Right renal pelvis (tissue), 4 donors: ENCODE measurements at places on chromosomes 1 and 21. TPM values are rescaled to one million over a fixed set of nuclear protein-coding genes. Genes with fewer than 3 reads are reported as not detected.

- no peak for DNase-seq
Observed at GRCh38 chr1:211118407-211119102, 15.4 kb downstream of the KCNH1 start.

GRCh38 chr1:15411593-15412137 lies 2.0 kb downstream of the EFHD2 start:
- DNase-seq: no peak

DNA sequence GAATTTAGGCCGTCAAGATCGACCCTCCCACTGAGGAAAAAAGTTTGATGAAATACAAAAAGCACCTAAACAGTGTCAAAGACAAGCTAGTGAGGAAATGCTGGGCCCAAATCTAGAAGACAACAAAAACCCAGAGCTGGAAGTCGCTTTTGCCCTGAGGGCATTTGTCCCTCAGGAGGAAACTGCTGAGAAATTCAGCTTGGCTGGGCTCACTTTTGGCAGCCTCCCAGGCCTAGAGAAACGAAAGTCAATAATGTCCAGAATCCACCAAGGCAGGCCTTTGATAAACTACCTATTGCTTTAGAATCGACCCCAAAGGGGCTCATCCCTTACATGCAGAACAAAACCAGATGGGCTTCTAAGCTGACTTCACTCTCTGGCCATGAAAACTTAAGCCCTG lies 38.9 kb downstream of the SYT2 start:
- no peak for DNase-seq

DNA sequence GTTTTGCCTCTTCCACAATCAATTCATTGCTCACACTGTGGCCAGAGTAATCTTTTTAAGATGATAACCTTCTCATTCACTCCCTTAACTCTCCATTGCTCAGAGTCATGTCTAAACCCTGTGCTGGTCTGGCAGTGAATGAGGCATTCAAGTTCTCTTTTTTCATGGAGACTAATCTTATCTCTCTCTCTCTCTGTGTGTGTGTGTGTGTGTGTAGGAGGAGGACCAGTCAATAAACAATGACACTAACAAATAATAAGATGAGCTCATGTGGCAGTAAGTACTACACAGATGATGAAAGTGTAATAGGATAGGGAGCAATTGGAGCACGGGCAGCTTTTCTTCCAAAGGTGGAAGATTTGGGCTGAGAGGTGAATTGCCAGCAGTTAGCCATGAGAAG lies 122.0 kb upstream of the B3GALT2 start:
- DNase-seq: no peak

DNA sequence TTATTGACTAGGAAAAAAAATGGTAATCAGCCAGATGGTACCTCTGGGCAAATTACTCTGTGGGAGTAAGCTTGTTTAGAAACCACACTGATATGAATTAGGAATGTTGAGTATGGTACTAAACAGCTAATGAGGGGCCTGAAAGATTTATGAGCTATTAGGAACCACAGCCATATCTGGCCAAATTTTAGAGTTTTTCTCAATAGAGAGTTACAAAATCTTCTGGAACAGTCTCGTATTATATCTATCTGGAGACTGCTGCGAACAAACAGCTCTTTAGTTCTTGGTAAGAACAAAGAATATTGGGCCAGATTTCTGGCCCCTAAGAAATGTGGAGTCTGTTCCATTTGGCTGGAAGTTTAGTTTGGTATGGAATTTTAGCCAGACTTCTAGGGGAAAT lies 4.9 kb upstream of the PODN start:
- DNase-seq: no peak

DNA sequence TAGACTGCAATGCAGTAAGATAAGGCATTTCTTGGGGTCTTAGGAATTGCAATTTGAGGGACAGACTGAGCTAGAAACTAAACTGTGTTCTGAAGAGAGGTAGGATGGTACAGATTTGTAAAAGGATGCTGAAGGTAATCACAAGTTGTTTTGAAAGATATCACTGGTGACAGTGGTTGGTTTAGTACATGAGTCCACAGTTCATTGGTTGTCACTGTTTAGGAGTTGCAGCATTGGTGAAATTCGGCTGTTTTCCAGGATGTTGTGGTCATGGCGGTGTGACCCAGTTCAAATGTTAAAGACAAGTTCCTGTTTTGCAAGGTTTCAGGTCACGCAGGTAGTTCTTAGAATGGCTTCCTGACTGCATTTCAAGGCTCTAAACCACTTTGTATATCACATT lies 292.8 kb upstream of the B3GALT2 start:
- no peak for DNase-seq

DNA sequence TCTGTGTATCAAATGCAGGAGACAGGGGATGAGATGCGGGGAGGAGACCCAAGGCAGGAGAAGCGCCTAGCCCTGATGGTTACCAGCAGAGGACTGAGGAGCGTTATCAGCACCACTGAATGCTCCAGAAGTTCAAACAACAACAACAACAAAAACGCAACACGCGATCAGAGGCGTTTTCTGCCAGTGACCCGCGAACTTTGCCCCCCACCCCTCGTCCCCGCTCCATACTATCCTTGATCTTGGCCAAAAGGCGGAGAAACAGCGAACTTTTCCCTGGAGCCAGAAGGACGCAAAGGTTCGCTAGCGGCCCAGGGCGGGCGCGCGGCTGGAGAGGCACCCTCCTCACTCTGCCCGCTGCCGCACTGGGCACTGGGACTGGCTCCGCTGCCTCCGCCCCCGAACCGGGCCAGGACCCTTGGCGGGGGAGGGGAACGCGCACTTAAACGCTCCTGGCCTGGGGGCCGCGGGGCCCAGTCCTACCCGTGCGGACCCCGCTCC lies 699 bp downstream of the ECHDC2 start:
- peak; percentile 38 for DNase-seq

DNA sequence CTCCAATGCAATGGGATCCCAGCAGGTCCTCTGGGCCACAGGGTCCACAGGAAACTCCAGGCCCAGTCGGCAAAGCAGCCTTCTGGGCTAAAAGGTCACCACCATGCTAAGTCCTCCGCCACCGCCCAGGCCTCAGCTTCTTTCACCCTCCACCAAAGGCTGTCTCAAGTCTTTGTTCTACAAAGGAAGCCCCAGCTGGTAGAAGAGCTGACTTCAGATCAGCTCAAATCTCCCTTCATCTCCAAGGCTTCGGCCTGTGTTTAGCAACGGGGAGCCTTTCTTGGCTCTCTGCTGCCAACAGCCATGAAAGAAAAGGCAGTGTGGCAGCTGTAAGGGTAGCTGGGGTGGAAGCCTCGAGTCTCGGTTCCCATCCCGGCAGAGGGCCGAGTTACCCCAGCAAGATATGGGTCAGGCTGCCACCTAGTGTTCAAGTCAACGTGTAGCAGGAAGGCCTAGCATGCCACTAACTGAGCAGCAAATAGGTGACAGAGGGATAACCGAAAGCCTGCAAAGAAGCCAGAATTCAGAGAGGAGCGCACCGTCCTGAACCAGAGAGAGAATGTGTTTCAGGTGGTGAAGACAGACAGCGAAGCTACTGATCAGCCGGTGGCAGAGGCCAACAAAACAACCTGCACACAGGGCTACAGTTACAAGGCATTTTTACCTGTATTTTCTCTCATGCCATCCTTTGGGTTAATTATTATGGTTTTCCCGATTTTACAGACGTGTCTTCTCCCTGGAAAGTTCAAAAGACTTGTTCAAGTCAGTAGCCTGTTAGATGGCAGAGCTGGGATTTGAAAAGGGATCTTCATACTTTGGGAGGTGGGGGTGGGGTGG lies 26.8 kb upstream of the CRNN start:
- DNase-seq: peak; percentile 45

- no peak for DNase-seq
Observed at GRCh38 chr1:19342062-19342750, 30.1 kb downstream of the SLC66A1 start.

DNA sequence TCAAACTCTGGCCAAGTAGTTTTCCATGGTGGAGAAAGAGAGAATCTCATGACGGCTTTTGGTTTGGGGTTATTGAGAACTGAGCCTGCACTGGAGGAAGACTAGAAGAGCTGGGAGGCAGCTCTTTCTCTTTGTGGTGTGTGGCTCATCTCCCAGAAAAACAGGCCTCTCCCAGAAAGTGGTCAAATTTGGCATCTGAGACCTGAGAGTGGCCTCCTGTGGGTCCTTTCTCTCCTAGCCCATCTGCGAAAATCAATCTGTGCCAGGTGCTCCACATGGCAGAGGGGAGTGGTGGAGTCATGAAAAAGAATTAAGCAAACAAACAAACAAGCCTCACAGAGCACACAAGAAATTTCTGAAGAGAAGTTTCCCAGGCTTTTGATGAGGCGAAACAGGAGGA lies 305.0 kb downstream of the ST6GALNAC3 start:
- no peak for DNase-seq

- no peak for DNase-seq
Observed at GRCh38 chr1:31345635-31346034, 27.2 kb downstream of the FABP3 start.

DNA sequence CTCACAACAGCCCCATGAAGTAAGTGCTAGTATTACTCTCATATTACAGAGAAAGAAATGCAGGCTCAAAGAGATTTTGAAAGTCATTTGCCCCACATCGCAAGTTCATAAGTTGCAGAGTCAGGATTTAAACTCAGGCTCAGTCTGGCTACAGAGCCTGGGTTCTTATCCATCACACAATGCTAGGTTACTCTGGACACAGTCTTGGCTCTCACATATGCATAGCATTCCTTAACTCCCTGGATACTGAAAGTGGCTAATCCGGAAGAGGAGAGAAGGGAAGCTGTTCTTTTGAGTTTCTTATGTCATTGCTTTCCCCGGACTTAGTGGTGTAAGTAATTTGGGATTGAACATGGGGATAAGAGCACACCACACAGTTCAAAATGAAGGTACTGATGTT lies 357.4 kb upstream of the PLXNA2 start:
- DNase-seq: no peak

DNA sequence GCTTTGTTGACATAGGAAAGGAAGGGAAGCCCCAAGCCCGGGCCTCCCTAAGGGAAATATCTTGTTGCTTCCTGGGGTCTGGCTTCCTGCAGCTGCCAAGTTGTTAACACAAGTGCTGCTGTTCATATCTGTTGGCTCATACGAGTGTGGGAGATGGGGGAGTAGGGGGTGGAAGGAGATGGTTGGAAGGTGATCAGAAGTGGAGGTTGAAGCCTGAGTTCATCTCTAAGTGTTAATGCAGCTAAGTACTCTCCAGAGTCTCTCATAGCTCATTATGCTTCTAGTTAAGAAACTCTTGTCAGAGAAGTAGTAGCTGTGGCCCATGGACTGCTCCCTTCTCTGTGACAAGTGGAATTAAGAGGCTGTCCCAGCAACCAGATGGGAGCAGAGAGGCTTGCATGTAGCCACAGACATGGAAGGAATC lies 319.2 kb upstream of the SPAG17 start:
- no peak for DNase-seq

GRCh38 chr21:24316277-24316922 lies 1290.9 kb downstream of the MRPL39 start:
- DNase-seq: no peak

GRCh38 chr1:162206749-162207635 lies 137.5 kb downstream of the NOS1AP start:
- no peak for DNase-seq

DNA sequence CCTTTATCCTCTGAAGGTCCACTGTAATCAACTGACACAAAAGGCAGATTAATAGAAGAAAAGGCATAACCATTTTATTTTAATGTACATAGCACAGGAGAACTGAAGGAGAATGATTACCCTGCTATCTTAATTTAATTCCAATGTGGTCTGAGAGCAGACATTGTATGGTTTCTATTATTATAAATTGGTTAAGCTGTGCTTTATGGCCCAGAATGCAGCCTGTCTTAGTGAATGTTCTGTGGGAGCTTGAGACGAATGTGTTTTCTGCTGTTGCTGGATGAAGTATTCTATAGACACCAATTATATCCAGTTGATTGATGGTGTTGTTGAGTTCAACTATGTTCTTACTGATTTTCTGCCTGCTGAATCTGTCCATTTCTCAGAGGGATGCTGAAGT lies 25.0 kb upstream of the SLC2A1 start:
- DNase-seq: no peak

- DNase-seq: no peak
Observed at GRCh38 chr1:195769461-195769860, 838.8 kb downstream of the KCNT2 start.

GRCh38 chr1:34380526-34381124 lies 203.9 kb downstream of the C1orf94 start:
- no peak for DNase-seq

DNA sequence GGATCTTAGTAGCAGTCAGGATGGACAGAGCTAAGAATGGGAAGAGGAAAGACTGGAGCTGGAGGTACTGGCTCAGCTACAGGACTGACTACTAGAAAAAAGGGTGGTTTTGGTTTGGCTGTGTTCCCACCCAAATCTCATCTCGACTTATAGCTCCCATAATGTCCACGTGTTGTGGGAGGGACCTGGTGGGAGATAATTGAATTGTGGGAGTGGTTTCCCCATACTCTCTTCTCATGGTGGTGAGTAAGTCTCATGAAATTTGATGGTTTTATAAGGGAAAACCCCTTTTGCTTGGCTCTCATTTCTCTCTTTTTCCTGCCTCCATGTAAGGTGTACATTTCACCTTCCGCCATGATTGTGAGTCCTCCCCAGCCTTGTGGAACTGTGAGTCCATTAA lies 466.5 kb upstream of the DEPDC1 start:
- DNase-seq: no peak

- DNase-seq: no peak
Observed at GRCh38 chr1:27795601-27796000, 22.6 kb downstream of the STX12 start.

DNA sequence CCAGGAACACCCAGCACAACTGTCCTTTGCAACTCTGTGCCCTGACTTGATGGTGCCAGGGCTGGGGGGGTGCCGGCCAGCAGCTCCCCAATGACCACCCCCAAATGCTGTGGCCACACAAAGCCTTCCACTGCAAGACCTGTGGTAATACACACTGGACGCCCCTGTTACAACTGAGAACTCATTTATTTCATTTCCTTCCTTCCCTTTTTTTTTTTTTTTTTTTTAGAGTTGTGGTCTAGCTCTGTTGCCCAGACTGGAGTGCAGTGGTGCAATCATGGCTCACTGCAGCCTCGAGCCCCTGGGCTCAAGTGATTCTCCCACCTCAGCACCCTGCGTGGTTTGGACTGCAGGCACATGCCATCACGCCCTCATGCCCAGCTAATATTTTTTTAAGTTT lies 25.2 kb downstream of the TP73 start:
- DNase-seq: no peak

GRCh38 chr1:56867491-56867890 lies 12.9 kb downstream of the C8A start:
- no peak for DNase-seq

GRCh38 chr1:3190256-3191041 lies 121.4 kb downstream of the PRDM16 start:
- no peak for DNase-seq

DNA sequence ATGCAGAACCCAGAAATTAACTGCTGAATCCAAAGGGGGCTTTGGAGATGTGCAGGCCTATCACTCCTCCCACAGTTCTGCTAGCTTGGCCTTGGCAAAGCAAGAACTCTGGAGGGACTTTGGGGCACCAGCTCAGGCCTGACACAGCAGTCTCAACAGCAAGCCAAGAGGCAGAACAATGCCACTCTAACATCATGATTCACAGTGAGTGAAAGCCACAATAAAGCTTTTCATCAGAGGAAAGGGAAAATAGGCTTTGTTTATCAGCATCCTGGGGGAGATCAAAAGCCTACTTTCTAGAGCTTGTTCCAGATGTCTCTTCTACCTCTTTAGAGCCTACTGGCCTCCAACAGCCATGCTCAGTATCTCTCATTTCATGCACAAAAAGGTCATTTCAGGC lies 283.4 kb downstream of the KCNH1 start:
- no peak for DNase-seq

The ABCA4 gene
- polyA plus RNA-seq: 6.2 TPM

The CSF1 gene
- 8.2 TPM for polyA plus RNA-seq

The RORC gene
- 1.1 TPM for polyA plus RNA-seq

The MPZ gene
- polyA plus RNA-seq: 12.5 TPM

The KANK4 gene
- 19.7 TPM for polyA plus RNA-seq

The CADM3 gene
- 0.28 TPM for polyA plus RNA-seq

The RHBG gene
- polyA plus RNA-seq: 13.5 TPM
